Adrenal gland (tissue), 19 donors: ENCODE measurements at places on chromosomes 16 and 17. TPM values are rescaled to one million over a fixed set of nuclear protein-coding genes. Genes with fewer than 3 reads are reported as not detected.

GRCh38 chr17:3768769-3769168 lies 32.2 kb downstream of the ITGAE start:
- DNase-seq = no peak

GRCh38 chr16:55656691-55657092 lies 904 bp downstream of the SLC6A2 start:
- no peak for DNase-seq

DNA sequence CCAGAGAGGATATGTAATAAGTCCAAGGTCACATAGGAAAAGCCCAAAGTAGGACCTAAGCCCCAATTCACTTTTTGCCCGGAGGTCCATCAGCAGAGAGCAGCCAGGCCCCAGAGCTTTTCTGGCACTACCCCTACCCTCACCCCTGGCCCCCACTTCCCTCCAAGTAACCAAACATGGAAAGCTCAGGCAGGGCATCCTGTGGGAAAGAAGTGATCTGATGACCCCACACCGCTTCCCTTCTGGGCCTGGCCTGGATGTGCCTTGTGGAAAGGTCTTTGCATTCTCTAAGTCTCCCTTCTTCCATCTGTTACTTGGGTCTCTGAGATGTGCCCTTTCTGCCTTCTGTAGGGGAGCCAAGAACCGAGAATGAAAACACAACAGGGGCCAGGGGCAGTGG lies 136.9 kb downstream of the TMEM132E start:
- no peak for DNase-seq

DNA sequence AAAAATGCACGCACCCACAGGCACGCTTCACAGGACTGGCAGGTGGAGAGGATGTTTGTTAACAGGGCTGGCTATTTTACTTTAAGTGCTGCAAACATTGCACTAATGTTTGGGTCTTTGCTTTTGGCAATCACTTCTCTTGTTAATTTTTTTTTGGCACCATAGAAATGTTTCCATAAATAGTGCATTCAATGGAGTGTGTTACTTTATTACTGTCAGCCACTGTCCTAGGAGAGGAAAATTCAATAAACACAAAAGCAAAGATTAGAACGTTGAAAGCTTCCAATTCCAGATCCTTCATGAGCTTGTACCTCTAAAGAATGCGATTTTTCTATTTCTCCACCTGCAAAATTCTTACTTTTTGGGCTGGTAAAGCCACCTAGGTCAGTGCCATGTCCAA lies 743.5 kb downstream of the WWOX start:
- no peak for DNase-seq

- no peak for DNase-seq
These were observed 18.0 kb downstream of the C17orf67 start for GRCh38 chr17:56815711-56816110.

DNA sequence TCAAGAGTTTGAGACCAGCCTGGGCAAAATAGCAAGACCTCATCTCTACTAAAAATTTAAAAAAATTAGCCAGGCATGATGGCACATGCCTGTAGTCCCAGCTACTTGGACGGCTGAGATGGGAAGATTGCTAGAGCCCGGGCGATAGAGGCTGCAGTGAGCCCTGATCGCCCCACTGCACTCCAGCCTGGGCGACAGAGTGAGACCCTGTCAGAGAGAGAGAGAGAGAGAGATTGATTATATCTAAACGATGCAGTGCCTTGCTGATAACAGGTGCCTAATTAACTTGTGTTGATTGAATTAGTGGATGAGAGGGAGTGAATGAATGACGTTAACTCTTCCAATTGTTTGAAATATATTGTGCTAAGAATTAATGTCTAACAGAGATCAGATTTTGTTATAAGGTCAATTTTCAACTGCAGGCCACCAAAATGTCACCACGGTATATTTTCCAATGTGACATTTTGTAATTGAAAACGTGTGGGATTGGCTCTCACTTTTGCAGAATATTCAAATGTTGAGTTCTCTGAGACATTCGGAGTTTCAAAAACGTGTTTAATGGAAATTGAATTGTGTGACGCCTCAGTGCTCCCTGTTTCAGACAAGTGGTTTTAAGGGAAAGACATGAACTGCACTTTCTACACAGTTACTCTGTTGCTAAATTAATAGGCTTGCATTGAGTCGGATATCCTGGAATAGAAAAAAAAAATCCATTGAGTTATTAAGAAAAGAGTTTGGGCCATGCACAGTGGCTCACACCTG lies 53.6 kb downstream of the ABAT start:
- no peak for DNase-seq

GRCh38 chr17:71975331-71975801 lies 145.5 kb upstream of the SOX9 start:
- DNase-seq = no peak

GRCh38 chr17:57625511-57625910 lies 119.6 kb downstream of the CCDC182 start:
- DNase-seq = no peak

- peak; percentile 13 for DNase-seq
These were observed 24.3 kb downstream of the PLA2G10 start for GRCh38 chr16:14669776-14670175.

Gene TEKT1
- total RNA-seq = not detected

Gene FA2H
- not detected for total RNA-seq

Gene DUSP14
- 52.5 TPM for total RNA-seq

Gene CHST4
- total RNA-seq = 1.9 TPM
